ENCODE measurements at places on chromosomes 1 and 21.

DNA sequence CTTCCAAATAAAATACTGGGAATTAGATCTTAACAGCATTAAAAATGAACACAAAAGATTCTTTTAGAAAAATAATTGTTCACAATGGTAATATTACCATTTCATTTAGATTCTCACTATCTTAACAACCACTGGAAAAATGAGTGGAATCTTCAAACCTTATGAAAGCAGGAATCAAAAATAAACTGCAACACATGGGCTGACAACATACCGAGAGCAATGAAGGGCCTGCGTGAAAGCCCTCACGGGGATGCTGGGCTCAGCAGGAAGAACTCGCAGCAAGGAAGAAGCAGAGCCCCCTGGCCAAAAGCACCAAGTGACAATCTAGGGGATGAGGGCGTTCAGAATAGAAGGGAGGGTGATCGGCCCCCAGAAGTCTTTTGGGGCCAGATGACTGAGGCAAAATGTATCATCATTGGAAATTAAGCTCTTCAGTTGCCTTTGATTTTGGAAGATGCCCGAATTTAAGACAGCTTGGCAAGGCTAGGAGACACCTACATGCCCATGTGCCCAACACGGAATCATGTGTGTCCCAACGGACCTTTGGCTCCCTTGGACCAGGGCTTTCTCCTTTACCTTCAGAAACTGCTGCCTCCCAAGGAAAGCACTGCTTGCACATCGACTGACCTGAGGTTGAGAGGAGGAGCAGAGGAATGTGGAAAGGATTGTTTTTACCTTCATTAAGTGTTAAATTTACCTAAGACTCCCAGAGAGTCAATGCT is 103.9 kb downstream of the TGFBR3 start:
- DNase-seq = no peak

- DNase-seq = no peak
Measured at GRCh38 chr1:43067977-43068751, 103.9 kb downstream of the EBNA1BP2 start.

GRCh38 chr1:109804660-109805059 is 40.9 kb upstream of the EPS8L3 start:
- no peak for DNase-seq

DNA sequence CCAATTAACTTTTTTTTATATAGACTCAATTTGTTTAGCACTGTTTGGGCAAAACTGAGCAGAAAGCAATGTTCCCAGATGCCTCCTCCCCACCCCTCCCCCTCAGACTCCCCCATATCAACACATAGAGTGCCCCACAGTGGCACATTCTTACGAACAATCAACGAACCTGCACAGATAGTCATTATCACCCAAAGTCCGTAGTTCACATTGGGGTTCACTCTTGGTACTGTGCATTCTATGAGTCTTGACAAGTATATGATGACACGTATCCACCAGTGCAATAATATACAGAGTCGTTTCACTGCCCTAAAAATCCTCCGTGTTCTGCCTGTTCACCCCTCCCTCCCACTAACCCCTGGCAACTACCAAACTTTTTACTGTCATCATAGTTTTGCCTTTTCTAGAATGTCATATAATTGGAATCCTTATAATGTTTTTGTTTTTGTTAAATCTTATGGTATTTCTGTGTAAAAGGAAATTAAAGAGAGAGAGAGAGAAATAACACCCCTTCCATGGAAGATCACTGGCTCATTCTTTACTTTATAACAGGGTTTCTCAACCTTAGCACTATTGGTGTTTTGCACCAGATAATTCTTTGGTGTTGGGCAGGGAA is 37.2 kb upstream of the HNRNPU start:
- DNase-seq = no peak

- DNase-seq = no peak
Measured at GRCh38 chr1:32928715-32929114, 27.5 kb upstream of the TMEM54 start.

DNA sequence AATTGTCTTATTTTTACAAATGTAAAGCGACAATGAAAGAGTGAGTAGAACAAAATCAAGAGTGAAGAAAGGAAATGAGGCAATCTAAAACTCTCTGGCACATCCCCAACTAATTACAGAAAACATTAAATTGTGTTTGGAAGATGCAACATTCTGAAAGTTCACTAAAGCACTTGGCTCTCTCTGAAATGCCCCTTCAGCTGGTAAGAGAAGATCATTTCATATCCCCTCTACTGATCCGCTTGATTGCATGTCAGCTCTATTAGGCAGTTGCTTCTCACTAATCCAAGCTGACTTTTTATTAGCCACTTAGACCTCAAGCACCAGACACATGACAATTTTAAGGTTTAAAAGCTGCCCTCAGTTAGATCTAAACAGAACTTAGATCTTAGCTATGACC is 262.8 kb upstream of the PRMT6 start:
- DNase-seq = no peak

- DNase-seq = no peak
Measured at GRCh38 chr1:160630523-160631451, 16.1 kb downstream of the SLAMF1 start.

GRCh38 chr21:37058261-37058660 is 14.6 kb downstream of the PIGP start:
- DNase-seq = no peak

Measured in stimulated activated CD8-positive, alpha-beta memory T cell treated with anti-CD3 and anti-CD28 coated beads, Interleukin-2, amount 100 ng/mL, for 1 hour (primary cell).